ENCODE measurements at places on chromosomes 2 and 18.

- no peak for DNase-seq
These were observed 41.9 kb downstream of the EVA1A start for GRCh38 chr2:75518638-75519465.

DNA sequence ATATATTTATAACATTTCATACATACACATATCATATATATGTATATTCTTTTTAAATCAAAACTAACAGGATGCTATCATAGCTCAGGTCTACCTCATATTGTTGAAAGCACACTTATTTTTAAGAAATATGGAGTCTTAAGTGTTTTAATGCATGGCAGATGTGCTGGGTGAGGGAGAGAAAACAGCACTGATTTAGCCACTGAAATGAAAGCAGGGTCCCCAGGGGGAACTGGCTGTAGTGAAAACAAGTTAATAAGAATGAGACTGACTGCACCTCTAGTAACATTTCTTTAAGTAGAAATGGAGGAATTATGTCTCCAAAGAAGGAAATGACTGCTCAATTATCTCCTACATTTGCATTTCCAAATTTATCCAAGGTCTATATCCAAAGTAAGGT, 857.8 kb downstream of the DCDC2C start:
- peak; percentile 14 for DNase-seq

- DNase-seq, result no peak
These were observed 122.9 kb downstream of the MRO start for GRCh38 chr18:50696929-50697328.

DNA sequence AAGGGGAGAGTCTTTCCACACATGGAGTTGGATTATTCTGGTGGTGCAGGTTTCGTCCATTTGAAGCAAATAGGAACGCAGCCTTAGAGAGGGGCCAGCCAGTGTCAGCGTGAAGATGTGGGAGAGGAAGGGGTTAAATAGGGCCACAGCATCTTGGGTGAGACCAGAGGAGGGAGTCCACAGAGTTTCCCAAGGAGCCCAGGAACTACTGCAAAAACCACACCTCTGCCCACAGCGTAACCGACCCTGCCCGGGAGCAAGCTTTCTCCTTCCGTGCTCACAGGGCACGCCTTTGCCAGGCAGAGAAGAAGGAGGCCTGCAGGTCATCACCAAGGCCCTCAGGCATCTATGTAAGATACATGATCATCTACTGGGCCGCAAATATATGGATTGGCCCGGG, 314.5 kb downstream of the AGAP1 start:
- DNase-seq, result no peak

GRCh38 chr18:76686737-76687231, 135.6 kb upstream of the ZNF236 start:
- peak; percentile 4 for DNase-seq

GRCh38 chr18:37525262-37525585, 40.4 kb downstream of the CELF4 start:
- no peak for DNase-seq

- no peak for DNase-seq
These were observed 6.7 kb downstream of the SERPINB2 start for GRCh38 chr18:63894106-63894772.

DNA sequence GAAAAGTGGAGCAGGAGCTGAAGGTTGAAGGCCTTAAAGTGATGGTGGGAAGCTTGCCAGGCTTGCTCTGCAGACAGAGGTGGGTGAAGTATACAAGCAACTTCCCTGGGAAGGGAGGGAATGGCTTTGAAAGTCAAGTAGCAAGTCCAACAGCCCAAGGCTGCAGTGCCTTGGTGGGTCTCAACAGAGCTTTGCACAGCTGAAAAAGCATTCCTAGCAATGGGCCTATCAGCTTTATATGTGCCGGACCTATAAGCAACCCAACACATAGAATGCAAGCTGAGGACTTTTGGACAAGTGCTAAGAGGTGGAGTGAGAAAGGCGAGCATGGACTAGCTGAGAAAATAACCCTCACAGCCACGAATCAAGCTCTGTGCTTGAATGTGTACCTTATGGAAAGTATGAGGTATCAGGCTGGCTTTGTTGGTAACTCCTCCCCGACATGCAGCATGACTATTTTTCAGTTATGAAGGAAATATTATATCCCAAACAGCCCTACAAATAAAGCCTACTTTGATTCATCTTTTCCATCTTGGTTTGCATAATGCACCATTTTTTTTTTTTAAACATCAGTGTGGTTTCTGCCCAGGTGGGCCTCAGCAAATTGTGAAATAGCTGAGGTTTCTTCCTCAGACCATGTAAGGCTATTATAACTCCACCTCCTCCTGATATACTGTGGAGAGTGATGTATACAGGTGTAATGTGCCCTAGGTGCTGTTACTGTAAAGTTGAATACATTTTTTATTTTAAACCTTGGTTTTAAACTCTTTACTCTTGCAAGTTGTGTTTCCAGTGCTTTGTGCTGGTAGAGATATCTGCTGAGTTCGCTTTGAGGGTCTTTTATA, 241.4 kb upstream of the CXCR4 start:
- DNase-seq, result peak; percentile 54

DNA sequence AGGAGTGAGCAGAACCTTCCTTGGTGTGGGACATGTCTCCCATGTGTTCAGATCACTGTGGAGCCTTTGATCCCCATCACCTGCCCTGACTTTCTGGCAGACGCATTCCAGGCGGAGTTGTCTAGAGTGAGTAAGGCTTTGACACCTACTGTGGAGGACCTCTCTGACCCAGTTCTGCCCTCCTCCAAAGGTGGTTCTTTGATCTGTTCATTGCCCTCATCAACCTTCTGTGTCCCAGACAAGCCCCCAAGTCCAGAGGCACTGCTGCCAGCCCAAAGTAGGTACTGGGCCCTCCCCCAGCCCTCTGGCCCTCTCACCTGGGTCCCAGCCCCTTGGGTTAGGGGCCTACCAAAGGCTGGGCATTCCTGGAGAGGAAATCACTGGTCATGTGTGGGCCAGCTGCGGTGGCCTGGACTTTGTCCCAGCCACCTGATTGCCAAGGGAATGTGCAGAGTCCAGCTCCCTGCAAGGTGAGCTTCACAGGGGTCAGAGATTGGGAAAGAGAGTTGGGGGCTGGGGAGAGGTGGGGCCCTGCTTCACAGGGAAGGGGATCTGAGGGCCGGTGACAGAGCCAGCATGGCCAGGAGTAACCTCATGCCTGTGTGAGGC, 12.1 kb upstream of the FAHD2A start:
- DNase-seq, result no peak

- DNase-seq, result no peak
These were observed 11.2 kb downstream of the ACVR1 start for GRCh38 chr2:157864857-157865430.

DNA sequence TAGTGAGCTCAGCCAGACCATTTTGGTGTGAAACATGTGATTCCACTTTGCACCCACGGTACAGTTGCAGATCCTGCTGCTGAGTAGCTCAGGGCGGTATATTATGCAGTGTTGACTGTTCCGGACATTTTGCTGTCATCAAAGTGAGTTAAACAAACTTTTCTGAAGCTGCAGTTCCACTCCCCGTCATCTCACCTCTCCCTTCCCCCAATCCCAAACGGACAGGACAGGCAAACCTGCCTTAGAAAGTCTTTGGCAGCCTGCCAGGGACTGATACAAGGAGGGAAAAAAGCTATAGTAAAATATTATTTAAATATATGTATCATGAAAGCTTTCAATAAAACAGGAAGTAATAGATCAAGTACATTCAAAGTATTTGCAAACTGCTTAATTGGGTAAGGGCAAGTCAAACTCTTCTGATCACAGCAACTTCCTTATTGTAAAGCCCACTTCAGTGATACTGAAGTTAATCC, 35.5 kb upstream of the SP5 start:
- no peak for DNase-seq

DNA sequence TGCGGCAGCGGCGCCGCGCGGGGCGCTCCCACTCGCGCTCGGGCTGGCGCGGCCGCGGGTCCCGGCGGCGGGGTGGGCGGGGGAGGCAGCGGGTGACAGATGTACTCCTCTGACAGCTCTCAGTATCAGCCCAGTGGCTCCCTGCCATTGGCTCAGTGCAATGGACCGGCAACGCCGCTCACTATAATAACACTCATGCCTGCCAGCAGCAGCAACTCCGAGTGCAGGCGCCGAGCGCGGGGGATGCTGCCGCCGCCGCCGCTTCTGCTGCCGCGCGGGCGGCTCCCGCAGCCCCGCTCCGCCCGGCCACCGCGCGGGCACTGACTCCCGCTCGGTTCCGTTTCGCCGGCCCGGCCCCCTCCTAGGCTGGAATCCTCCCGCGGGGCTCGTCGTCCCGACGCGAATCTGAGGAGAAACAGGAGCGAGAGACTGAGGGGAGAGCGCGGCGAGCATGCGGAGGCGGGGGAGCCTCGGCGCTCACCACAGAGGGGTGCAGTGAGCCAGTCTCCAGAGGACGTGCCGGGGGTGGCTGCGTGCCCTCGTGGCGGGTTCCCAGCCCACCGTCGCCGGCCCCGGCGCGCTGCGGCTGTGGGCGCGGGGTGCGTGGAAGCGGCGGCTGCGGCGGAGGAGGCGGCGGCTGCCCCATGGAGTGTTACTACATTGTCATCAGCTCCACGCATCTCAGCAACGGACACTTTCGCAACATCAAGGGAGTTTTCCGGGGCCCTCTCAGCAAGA, at the start of gene ZNF804A:
Gene ZNF804A (plus strand): TSS at position 214 of the 738 bp plus-strand sequence. CDS start 431 bp downstream, at position 645.
- peak; percentile 96 for DNase-seq

DNA sequence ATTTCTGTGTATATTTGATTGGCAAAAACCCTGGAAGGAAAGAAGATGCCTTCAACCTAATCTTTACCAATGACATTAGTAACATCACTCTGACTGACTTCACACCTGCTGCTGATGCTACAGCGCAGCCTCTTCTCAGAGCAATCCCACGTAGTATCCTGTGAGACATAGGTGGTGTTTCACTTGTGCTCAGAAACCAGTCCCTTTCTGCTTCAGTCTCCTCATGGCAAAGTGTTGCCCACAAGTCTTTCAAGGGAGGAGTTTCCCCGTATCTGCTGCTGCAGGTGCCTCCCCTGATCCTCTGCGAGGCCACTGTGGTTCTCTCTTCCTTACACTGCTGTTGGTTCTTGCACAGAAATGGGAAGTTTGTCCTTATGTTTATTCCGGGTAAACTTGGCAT, 433.2 kb upstream of the TNP1 start:
- no peak for DNase-seq

- no peak for DNase-seq
These were observed 40.5 kb downstream of the PTPRM start for GRCh38 chr18:7607540-7608173.

DNA sequence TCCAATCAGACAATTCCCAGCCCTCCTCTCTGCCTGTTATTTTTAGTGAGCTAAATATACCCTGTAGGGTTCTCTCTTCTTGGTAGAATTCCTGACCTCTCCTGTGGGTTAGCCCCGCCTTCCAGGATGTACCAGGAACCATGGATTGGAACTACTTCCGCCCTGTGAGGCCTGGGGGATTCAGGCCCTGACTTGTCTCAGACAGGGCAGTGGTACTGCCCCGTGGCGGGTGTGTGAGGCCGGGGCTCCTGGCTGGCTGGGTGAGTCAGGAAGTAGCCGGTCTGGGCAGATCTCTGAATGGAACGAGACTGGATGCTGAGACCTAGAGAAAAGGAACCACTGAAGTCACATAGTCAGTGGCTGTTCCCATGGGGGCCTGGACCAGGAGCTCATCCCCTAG, 50.5 kb downstream of the DYSF start:
- no peak for DNase-seq

DNA sequence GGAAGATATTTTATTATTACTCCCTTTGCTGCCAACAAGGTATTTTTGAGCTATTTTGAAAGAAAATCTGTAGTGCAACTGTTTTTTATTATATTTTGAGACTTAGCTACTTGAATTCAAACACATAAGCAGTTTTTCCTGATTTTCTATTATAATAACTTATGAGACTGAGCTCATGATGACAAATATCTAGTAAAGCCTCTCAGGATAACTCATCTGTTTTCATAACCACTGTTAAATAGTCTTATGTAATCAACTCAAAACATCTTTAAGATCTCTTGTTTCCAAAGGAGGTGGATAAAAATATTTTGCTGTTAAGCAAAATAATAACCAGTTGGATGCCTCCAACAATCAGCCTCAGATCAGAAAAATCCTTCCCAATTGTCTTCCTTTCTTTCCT, 21.9 kb upstream of the PPP1CB start:
- DNase-seq, result no peak

- DNase-seq, result no peak
These were observed 141.5 kb downstream of the CDC42EP3 start for GRCh38 chr2:37529830-37530415.

- DNase-seq, result peak; percentile 67
These were observed 385.7 kb downstream of the HRH4 start for GRCh38 chr18:24846138-24846537.

DNA sequence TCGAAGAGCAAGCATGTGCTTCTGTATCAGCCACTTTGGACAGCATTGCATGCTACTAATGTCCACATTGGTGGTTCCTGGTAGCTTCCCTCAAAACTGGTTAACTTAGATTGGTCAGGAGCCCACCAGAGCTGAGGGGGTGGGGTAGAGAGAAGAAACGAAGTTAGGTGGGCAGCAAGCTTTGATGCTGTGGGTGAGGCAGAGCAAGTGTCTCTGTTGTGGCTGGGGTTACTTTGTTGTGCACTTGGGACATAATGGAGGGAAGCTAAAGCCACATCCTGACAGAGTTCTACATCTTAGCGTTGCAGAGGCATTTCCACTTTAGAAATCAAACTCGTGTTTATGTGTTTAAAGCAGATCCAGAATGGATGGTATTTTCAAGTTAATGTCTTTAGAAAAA, 82.7 kb downstream of the FAM168B start:
- no peak for DNase-seq

- no peak for DNase-seq
These were observed 76.9 kb downstream of the CLHC1 start for GRCh38 chr2:55155206-55155605.

GRCh38 chr2:63878486-63878885, 36.8 kb downstream of the UGP2 start:
- no peak for DNase-seq

GRCh38 chr2:176852667-176853066, 359.9 kb upstream of the HNRNPA3 start:
- no peak for DNase-seq

DNA sequence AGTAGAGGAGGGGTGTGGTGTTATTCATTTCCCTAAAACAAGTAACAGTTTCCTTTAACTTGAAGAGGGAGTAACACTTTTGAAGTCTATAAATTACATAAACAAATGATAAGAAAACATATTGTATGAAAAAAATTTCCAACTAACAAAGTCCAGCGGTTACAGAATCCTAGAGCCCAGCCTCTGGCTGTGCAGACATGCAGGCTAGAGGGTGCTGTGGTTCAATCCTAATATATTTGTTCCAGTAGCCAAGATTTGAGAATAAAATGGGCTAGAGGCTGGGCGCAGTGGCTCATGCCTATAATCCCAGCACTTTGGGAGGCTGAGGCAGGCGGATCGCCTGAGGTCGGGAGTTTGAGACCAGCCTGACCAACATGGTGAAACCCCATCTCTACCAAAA, 56.9 kb downstream of the WDR75 start:
- no peak for DNase-seq

DNA sequence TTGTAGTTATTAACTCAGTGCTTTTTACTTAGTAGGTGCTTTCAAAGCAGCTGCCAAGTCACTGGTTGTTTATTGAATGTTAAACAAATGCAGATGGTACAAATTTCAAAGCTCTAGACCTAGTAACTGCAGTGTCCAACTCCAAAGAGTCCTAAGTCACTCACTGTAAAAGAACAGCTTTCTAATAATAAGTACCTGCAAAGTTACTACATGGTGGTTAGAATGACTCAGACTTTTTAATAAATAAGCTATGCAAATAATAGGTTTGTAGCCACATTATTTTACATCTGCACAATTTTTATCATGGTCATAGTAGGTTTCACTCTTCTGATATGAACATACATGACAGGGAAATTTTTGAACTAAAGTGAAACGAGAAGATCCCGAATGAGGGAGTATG, 1620.4 kb upstream of the CELF4 start:
- no peak for DNase-seq
